NK-92 treated with Interleukin-12 subunit alpha and Interleukin-12 subunit beta, amount 100 ng/mL, for 24 hours (cell line): ENCODE measurements at places on chromosomes 2 and 18.

- no peak for DNase-seq
Measured at GRCh38 chr2:143901185-143901842, 618.6 kb downstream of the ZEB2 start.

DNA sequence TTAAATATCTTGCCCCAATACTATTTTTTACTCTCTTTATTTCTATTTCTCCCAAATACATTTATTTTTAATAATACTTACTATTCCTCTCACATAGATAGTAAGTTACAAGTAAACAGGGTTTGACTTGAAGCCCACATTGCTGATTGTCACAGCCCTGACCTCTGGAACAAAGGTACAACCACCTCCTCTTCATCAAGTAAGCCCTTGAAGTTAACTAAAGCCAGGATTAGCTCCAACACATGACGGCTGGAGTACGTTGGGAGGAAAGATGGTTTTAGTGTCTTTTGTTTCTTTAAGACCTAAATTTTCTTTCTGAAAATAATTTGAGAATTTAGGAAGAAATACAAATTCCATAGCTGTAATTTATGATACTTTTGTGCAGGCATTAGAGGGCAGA lies 949 bp downstream of the MYOM1 start:
- DNase-seq: no peak

GRCh38 chr2:150688016-150688415 lies 200.5 kb upstream of the RND3 start:
- no peak for DNase-seq

DNA sequence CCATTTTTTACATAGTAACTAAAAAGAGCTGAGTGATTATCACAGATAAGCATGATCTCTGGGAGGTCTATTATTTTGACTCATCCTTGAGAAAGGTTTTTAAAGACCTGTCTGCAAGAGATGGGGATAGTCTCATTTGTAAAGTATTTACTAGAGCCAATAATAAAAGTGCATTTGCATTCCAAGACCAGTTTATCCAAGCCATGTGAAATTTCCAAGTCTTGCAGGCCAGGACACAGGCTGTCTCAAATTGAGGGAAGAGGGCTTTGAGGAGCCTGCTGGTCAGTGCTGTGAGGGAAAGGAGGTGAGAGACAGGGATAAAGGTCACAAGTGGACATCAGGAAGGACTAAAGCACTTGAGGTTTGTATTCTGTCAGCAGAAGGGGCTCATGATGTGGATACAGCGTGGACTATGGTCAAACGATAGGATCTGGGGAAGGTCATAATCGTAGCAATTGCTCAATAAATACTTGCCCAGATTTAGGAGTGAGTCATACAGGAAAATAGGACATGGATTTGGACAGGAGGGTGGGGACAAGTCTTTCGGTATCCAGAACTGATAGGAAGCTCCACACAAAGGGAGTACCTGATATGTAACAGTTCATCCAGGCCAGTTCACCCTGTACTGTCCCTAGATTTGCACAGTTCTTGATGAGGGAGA lies 6.6 kb upstream of the CDH2 start:
- DNase-seq: no peak

DNA sequence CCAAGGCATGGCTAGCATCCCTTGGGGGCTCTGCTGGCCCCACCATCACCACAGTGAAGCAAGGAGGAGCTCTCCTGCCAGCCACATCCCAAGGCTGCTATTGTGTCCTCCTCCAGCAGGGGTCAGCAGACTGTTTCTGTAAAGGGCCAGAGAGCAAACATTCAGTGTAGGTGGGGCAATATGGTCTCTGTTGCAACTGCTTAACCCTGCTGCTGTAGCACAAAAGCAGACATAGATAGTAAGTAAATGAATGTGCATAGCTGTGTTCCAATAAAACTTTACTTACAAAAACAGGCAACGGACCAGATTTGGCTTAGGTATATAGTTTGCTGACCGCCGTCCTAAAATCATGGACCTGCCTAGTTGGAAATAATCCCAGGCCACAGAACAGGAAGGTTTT lies 36.4 kb upstream of the ZBTB7C start:
- DNase-seq: peak; percentile 36

GRCh38 chr2:240419723-240420122 lies 15.7 kb upstream of the GPC1 start:
- DNase-seq: no peak

DNA sequence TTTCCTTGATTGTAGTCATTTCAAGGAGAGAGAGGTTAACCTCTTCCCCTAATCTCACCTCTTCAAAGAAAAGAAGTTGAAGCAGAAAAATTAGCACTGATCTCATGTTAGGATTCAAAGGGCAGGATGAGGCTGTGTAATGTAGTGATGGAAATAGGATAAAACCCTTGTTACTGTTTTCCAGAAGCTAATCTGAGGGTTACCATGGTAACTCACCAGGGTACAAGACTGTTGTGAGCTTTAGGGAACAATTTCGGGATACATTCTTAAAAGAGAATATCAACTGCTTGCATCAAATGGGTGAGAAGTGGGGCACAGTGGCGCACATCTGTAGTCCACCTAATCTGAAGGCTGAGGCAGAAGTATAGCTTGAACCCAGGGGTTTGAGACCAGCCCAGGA lies 64.9 kb upstream of the SLC39A10 start:
- no peak for DNase-seq

DNA sequence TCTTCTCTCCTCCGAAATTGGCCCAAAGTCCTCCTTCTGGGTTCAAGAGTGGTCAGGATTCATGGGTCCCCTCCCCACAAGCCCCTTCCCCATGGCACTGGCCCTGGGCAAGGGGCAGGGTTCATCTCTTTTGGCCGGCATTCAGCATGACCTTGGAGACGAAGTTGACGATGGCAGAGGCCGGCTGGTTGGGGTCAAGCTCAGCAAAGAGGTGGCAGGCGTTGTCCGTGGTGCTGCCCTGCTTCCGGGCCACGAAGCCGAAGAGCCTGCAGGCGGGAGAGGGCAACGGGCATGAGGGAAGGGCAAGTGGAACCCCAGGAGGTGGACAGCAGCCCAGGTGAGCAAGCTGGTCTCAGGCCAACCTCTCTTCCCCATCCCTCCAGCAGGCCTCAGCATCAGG lies 198.5 kb downstream of the TNS1 start:
- DNase-seq: no peak

- DNase-seq: no peak
Measured at GRCh38 chr2:85550486-85550885, 10.8 kb downstream of the GGCX start.

DNA sequence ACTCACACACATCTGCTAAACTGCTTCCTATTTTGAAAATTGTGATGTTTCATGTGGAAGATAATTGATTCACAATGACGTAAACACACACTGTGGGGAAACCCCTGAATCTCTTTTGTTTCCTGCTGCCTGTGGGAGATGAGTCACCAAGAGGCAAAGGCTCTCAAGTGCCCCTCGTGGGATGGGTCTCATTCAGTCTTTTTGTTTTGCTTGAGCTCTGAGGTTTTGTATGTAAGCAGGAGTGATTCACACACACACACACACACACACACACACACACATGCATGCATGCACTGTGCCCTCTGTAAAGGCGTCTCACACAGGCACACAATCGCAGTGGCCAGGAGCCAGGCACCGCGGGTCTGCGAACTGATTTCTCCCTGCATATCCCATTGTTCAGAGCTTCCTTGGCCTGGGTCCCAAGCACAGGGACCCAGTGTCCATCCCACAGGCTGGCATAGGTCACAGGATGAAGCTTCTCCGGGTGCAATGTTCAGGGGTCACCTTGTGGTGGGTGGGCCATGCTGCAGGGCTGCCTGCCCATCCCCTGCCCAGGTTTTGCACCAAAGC lies 12.1 kb upstream of the ARHGEF4 start:
- DNase-seq: peak; percentile 63

DNA sequence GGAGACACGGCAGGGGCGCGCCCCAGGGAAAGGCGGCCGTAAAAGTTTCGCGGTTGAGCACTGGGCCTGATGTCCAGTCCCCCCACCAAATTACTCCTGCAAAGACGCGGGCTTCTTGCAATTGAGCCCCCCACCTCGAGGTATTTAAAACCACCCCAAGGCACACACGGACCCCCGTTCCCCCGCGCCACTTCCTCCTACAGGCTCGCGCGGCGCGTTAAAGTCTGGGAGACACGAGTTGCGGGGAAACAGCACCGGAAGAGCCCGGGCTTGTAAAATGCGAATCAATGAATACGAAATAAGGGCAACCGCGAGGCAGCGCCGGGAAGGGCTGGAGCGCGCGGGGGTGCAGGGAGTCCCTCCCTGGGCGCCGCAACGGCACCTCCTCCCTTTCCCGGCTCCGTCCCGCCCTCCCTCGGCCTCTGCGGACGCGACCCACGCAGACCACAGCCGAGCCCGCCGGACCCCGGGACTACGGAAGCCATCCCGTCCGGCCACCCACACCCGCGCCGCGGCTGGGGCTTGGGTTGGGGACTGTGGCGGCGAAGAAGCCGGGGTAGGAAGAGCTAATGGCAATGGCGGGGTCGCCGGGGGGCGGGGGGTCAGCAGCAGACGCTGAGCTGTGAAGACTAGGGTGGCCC lies 918 bp upstream of the NETO1 start:
- DNase-seq: no peak

DNA sequence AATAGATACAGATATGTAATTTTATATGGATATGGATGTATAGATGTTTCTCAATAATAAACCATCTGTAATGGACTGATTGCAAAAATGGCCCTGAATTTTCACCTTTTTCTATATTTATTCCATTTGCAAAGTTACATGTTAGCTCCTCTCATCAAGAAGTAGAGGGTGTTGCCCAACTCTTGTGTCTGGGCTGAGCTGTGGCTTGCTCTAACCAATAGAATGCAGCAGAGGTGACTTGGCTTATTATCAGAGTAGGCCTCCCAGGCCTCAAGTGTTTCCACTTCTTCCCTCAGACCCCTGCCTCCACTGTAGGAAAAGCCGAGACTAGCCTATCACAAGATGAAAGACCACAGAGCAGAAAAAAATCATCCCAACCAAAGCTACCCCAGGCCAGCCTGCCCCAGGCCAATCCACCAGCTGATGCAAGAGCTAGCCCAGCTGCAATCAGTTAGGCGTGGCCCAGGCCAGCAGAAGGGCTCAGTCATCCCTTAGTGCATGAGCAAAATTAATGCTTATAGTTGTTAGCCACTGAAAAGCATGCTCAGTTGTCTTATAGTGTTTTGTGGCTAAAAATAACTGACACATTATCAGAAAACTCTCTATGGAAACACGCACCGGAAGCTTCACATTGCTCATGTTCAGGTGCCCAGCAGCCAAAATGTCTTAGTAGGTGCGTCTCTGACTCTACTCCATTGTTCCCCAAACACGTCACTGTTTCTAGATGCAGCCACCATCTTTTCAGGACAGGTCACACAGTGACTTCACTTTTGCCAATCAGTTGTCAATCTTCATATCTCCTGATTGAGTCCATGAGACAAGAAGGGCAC lies 464.0 kb downstream of the FBXO15 start:
- DNase-seq: no peak

- no peak for DNase-seq
Measured at GRCh38 chr2:120729406-120730399, 6.0 kb upstream of the GLI2 start.

DNA sequence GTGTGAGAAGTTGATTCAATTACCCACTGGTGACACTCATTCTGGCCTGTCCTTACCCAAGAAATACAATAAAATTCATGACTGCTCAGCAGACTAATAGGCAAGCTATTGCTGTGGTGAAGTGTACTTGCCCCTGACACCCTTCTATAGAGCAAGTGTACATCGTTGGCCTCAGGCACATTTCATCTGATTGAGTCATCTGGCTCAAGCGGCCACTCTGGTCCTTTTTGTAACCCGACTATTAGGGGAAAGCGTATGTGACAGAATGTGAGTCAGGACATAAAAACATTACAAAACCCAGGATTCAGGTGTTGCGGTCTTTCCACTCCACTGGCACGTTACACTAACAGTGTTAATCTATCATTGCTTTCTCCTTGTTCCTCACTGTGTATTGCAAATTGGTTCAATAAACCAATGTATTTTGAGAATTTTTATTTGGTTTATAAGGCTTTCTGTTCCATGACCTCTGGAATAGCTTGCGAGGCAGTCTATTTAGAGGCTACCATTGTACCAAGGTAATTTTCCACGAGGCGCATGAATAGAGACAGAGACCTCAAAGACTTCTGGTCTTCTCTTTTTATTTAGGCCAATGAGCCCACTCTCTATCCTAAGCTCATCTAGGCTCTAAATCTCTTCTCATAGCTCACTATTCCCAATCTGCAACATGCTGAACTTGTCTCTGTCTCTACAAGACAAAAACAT lies 10.2 kb upstream of the TTC32 start:
- no peak for DNase-seq

GRCh38 chr2:37080266-37080665 lies 3.9 kb downstream of the HEATR5B start:
- no peak for DNase-seq

- no peak for DNase-seq
Measured at GRCh38 chr2:216392018-216392562, 19.8 kb upstream of the MARCHF4 start.

GRCh38 chr18:50558948-50559751 lies 737 bp upstream of the MAPK4 start:
- no peak for DNase-seq

GRCh38 chr2:101398116-101398821 lies 11.0 kb upstream of the CREG2 start:
- DNase-seq: no peak

DNA sequence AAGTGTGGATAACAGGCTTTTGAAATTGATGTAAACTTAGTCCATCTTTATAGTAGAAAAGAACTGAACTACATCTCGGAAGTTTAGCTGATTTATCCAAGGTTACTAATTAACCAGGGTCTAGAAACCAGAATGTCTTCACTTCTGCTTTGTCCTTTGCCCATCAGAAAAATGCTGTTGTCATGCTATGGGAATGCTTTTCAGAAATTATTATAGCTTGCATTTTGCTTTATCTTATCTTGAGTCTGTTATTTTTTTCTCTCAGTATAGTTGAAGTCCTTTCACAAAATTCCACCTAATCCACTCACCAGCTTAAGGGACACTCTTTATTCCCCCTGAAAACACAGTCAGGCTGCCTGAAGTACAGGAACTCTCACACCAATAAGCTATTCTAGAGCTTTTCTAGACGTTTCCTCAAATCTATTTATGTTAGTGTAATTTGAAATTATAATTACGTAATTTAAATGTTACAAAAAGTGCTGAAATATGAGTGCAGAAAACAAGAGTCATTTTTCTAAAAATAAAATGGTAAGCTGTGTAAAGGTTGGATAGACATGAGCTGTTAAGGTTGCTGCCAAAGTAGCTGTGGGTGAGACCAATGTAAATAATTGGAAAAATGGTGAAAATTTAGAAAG lies 456.3 kb downstream of the TGIF1 start:
- no peak for DNase-seq

DNA sequence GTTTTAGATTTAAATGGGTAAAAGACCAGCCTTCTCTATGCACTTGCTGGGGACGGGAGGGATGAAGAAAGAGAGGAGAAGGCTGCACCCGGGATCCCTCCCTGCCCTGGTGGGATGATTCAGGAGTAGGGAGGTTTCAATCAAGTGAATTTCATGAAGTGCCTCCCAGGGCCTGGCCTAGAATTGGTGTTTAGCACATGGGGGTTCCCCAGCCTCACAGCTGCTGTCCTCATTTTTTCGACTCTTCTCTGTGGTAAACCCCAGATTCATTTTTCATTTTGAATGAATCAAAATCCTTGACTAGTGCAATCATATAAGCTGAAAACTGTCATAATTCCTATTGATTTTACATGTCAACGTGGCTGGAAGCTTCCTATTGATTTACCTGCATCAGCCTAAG lies 81.1 kb downstream of the LPIN1 start:
- DNase-seq: no peak

GRCh38 chr2:42096869-42097591 lies 49.2 kb downstream of the PKDCC start:
- DNase-seq: no peak

GRCh38 chr2:199524689-199525574 lies 67.2 kb upstream of the SATB2 start:
- no peak for DNase-seq

- no peak for DNase-seq
Measured at GRCh38 chr2:240636563-240637115, 11.4 kb downstream of the GPR35 start.
